ENCODE measurements at places on chromosomes 7 and 10.

GRCh38 chr7:2520761-2521290, 1.3 kb downstream of the LFNG start:
- DNase-seq, result no peak

DNA sequence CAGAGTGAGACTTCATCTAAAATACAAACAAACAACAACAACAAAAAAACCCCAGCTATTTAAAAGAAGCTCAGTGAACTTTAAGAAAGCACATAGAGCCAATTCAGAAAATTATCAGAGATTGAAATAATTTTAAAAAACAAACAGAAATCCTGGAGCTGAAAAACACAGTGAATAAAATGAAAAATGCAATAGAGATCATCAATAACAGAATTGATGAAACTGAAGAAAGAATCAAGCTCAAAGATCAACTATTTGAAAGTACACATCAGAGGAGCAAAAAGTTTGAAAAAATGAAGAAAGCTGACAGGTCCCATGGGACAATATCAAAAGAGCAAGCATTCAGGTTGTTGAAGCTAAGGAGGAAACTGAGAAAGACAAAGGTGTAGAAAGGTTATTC, 12.2 kb upstream of the ZNF746 start:
- no peak for DNase-seq

- no peak for DNase-seq
Measured at GRCh38 chr7:97017192-97018125, 7.2 kb downstream of the DLX5 start.

DNA sequence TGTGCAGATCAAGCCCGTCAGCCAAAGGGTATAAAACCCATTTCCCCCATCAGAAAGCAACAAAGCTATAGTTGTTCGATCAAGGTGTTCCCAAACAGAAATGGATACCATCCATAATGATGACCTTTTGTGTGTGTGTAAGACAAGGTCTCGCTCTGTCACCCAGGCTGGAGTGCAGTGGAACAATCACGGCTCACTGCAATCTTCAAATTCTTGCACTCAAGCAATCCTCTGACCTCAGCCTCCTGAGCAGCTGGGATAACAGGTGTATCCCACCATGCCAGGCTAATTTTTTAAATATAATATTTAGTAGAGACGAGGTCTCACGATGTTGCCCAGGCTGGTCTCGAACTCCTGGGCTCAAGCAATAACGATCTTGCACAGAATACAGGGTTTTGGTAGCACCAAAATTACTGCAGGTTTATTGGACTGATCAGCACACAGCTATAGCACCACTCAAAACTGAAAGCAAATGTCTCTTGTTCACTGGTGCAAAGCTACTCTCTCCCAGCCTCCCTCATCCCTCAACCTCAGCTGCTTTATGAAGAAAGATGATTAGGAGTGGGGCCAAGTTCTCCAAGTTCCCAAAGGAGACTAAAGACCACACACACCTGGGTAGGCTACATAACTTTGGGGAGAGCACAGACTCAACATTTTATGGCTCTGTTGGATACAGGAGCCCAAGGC, 80.5 kb downstream of the ABI1 start:
- no peak for DNase-seq

DNA sequence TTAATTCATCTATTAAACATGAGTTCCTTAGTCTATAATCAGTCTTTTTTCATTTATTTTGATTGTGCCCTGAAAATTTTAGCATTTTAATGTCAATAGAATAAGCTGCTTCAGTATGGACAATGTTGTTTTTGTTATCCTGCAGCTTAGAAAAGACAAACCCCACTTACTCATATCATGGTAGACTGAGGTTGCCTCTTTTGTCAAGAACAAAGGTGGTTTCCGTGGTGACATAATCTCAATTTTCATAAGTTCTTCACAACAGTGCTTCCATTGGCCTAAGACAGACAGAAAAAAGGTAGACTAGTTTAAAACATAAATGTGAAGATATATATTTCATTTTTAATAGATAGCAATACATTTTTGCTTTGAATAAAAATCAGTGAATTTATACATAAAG, 69.1 kb downstream of the RTKN2 start:
- DNase-seq, result no peak

DNA sequence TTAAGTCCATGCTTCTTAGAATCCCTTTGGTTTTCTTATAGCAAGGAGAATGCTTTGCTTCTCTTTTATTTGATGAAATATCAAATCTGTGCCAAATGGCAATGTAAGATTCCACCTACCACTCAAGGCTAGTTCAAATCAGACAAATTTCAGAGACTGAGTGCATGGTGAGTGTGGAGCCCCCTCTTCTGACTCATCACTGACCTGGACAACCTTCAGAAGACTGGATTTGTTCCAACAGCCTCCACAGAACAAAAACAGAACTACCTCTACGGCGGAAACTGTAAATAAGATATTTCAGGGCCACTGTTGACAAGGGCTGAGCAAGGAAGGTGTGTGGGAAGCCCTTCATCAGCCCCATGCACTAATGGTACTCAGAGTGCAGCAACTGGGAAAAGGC, 21.1 kb downstream of the NCAPG2 start:
- DNase-seq, result no peak

GRCh38 chr7:30010021-30010420, 16.5 kb downstream of the FKBP14 start:
- no peak for DNase-seq

DNA sequence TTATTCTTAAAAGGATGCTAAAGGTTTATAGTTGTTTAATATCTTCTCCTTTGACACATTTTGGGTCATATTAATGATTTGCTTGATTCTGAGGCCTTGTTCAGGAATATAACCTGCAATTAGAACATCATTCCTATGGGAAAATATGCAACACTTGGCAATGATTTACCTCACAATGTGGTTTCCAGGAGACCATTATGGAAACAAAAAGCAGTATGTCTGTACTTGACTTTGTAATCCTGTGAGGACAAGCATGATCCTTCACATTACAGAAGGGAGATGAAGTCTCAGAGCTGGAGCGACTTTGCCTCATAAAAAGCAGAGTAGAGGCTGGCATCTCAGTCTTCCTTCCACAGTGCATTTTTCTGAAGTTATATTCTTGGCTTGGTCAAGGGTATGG, 57.0 kb upstream of the CDCA7L start:
- DNase-seq, result no peak
